ENCODE measurements at places on chromosomes 16 and 17.
A peak's percentile ranks its signal among the peaks of the same experiment; 100 is the strongest.

- no peak for DNase-seq
These were observed 89.9 kb downstream of the CYLD start for GRCh38 chr16:50831751-50832150.

DNA sequence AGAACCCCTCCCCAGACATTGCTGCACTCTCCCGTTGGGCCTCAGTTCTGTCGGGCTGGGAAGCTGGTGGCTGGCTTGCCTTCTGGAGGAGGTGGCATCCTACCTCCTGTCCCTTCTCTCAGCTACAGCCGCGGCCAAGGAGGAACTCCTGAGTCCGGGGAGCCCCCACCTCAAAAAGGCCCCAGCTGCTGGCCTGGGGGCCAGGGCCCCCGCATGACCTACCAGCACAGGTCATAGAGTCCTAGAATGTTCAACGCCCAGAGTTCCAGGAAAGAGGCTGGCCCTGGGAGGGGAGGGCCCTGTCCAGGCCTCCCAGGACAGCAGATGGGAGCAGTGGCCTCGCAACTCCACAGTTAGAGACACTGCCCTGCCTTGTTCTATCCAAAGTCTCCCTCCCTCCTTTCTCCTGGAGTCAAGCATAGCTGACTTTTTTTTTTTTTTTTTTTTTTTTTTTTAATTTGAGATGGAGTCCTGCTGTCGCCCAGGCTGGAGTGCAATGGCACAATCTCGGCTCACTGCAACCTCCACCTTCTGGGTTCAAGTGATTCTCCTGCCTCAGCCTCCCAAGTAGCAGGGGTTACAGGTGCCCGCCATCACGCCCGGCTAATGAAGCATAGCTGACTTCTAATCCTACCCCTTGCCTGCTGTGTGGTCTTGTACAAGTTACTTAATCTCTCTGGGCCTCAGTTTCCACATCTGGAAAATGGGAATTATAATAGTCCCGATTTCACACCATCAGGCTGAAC, 7.1 kb downstream of the CARHSP1 start:
- no peak for DNase-seq

GRCh38 chr17:73462823-73463222, 151.0 kb upstream of the CDC42EP4 start:
- DNase-seq = no peak

DNA sequence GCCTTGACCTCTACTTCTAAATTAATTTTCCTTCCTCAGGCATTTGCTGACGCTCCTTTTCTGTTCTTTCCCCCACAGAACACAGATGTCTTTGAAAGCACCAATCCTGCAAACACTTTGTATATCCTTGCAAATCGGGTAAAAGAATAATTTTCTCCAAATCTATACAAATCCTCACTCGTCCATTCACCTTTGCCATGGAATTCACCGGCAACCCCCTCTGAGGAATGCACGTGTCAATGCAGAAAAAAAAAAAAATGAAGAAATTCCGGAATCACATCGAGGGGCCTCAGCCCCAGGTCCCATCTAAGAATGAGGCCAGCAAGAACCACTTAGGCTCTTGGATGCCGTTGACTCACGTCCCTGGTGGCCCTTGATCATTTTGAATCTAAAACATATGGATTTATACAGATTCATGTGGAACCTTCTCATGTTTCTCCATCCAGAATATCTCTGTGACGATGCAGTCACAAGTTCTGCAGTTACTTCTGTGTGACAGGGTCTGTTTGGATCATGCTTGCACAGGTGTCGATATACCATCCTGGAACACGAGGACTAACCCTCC, 136.9 kb downstream of the RBFOX3 start:
- DNase-seq = no peak

DNA sequence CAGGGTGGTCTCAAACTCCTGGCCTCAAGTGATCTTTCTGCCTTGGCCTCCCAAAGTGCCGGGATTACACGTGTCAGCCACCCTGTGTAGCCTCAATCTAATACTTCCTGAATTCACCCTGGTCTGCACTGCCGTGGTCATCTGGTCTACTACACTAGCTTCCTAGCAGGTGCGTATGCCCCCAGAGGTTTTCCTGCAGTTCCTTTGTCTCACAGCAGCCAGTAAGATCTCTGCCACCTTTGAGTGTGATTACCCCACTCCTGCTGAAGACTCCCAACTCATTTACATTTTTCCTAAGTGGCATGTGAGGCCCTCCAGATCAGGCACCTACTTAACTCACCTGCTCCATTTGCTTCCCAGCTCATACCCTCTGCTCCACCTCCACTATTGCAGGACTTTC, 5.1 kb upstream of the DDX19A start:
- no peak for DNase-seq

DNA sequence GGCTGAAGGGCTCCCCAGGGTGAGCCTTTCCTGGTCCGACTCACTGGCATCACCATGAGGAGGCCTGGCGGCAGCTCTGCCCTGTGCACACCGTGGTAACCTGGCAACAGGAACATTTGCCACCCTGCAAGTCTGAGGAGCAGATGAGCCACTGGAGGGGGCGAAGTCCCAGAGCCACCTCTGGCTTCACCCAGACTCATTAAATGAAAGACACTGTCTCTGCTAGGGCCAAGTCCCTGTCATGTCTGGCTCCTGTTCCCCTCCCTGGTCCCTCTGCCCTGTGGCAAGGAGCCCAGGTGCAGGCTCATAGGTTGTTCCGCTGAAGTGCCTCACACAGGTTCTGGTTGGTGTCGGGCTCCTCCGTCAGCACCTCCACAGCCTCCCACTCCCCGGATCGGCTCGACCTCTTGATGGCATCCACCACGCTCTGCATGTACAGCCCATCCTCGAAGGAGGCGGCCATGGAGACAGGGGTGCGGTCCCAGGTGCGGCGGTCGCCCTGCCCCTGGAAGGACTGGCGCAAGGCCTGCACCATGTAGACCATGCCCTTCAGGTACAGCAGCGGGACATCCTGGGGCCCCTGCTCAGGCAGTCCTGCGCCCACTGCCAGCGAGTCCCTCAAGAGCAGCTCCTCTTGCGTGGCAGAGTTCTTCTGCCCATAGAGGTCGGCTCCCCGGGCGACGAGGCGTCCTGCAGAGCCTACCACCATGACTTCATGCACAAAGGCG, 8.4 kb downstream of the C16orf86 start:
- DNase-seq = no peak

DNA sequence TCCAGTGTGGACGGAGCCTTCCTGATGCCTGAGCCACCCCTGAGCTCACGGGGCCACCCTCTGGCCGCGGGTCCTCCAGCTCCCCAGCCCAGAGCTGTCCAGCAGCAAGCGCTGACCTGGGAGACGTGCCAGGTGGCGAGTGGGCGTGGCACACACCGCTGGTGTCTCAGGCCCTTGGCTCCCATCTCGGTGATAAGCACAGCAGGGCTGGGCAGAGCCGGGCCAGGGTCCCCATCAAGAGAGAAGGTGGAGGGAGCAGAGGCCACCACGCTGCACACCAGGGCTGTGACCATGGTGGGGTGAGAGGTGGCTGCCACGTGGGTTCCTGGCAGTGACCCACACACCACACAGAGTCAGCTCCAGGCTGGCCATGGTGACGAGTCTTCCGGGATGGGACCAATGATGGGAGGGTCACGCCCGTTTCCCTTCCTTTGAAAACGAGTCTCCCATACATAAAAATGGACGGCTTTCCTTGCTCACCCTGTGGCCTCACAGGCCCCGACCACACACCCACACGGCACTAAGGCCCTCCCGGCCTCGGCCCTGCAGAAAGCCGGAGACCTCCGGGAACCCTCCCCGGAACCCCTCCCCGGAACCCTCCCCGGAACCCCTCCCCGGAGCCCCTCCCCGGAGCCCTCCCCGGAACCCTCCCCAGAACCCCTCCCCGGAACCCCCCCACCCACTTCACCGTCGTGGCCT, 16.8 kb downstream of the UTS2R start:
- DNase-seq = no peak

- DNase-seq = no peak
These were observed 29.4 kb downstream of the CNTROB start for GRCh38 chr17:7961421-7961820.

- DNase-seq = no peak
These were observed 174.7 kb downstream of the KATNIP start for GRCh38 chr16:27724482-27725235.

DNA sequence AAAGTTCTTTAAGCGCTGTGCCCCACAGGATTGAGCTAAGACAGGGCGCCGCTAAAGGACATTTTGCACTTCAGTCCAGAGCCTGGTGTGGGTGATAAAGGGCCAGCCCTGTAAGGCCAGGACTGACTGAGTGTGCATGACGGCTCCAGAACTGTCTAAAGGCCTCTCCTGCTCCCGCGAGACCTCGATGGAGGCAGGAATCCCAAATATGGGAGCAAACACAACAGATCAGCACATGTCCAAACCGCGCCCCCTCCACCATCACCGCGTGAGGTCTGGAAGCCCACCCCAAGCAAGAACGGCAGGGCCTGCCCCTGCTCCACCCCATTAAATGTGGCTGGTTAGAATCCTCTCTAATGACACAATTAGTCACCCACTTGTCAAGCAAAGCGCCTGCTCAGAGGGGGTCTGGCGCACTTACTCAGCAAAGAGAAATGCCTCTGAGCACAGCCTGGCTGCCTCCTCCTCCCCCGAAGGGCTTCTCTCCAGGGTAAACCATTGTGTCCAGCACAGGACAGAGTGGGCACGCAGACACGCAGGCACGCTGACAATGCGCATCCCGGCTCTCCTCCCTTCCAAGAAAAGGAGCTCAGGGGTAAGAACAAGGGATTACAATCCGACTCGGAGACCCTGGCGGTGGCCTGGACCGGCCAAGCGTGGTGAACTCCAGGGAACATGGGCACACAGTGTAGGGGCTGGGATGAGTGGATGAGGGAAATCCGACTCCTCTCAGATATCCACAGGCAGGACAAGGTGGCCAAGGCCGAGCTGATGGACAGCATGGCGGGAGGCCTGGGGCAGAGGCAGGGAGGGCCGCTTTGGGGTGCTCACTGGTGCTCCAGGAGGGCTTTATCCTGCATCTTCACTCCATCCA, 1.5 kb downstream of the MXRA7 start:
- no peak for DNase-seq

DNA sequence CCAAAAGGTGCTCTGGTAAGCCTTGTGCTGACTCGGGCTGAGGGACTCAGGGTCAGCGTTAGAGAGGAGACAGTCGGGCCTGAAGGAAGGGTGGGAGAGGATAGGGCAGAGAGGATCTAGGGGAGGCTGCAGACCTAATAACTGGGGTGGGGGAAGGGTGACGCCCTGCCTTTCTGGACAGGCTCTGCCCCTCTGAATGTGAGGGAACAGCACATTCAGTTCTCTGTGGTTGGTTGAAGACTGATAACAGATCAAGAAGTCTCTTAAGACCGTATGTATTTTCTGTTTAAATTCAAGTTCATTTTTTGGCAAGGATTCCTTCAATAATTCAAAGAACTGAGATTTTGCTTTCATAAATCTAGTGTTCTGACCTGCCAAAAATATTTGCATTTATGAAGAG, 56.2 kb upstream of the TEKT3 start:
- no peak for DNase-seq

DNA sequence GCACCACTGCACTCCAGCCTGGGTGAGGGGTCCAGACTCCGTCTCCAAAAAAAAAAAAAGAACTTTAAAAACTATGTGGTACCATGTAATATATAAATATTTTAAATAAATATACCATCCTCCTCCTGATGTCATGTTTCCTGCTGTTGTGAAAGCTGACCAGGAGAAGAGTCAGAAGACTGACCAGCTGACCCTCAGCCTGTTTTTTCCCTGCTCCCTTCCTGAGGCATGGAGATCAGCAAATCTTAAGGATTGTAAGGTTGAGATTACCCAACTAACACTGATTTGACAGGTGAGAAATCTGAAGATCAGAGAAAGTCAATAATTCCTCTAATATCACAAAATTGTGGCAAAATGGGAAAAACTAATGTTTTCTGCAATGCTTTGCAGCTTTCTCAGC, 18.1 kb downstream of the NCOR1 start:
- DNase-seq = no peak

DNA sequence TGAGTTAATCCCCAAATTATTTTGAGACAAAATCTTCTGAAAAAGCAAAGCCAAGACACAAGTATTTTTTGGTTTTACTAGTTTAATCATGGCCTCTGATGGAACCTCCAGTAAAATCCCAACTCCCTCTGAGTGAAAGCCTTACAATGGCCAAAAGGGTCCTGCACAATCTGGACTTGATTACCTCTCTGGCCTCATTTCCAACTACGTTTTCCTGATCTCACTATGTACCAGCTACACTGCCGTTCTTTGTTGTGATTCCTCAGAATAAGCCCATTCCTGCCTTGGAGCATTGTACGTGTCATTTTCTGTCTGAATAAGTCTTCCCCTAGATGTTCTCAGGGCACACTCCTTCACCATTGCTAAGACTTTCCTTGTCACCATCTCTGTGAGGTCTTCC, 37.3 kb downstream of the SPOP start:
- DNase-seq = no peak

- peak; percentile 8 for DNase-seq
These were observed 18.6 kb upstream of the PITPNM3 start for GRCh38 chr17:6574687-6575595.

GRCh38 chr16:81562926-81563325, 118.3 kb downstream of the CMIP start:
- DNase-seq = no peak

DNA sequence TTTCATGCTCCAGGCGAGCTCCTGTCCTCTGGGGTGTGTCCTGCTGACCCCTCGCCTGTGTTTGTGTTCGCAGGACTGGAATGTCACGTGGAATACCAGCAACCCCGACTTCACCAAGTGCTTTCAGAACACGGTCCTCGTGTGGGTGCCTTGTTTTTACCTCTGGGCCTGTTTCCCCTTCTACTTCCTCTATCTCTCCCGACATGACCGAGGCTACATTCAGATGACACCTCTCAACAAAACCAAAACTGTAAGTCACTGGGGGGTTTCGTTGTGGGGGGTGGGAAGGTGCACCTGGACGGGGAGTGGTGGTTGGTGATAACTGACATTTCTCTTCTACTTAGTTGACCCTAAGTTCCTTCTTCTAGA, 58.3 kb downstream of the ABCC1 start:
- no peak for DNase-seq

DNA sequence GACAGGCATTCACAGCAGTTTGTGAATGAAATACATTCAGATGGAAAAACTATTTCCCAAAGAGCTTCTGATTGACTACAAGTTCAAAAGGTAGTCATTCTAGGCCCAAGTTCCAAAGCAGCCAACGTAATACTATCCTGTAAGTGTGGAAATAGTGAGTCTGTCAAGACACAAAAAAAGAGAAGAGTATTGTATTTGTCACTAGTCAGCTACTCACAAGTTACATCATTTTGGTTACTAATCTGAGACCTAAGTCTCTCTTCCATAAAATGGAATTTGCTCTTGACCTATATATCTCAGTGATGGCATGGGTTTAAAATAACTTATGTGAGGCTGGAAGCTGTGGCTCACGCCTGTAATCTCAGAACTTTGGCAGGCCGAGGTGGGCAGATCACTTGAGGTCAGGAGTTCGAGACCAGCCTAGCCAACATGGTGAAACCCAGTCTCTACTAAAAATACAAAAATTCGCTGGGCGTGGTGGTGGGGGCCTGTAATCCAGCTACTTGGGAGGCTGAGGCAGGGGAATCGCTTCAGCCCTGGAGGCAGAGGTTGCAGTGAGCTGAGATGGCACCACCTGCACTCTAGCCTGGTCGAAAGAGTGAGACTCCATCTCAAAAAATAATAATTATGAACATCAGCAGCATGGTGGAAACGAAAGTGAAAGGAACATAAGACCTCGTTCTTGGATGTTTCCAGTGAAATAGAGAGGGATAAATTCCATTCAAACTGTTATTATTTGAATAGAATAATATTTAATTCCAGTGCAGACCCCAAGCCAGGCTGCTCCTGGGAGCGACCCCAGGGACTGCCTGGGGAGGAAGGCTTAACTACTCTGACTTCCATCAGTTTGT, 2.9 kb downstream of the CMC2 start:
- DNase-seq = no peak
